ENCODE measurements at places on chromosomes 16 and 17.
A peak's percentile ranks its signal among the peaks of the same experiment; 100 is the strongest.

- no peak for DNase-seq
Observed at GRCh38 chr17:56593646-56594319, at the start of gene NOG. NOG (plus strand) TSS chr17:56593699; CDS start chr17:56594224, 525 bp downstream.

DNA sequence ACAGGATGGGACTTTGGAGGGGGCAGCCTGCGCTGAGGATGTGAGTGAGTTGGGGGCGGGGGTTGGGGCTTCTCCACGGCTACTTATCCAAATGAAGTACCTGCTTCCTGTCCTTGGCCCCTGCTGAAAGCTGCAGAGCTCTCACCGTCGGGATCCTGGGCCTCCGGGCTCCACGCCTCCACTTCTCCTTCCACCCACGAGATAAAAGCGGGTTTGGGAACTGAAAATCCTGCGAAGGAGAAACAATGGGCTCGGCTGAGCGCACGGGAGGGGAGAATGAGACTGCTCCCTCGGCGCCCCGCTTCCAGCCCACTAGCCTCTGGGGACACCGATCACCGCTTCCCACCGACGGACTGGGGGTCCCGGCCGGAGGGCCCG is 486 bp downstream of the ZNF785 start:
- DNase-seq, result peak; percentile 16

DNA sequence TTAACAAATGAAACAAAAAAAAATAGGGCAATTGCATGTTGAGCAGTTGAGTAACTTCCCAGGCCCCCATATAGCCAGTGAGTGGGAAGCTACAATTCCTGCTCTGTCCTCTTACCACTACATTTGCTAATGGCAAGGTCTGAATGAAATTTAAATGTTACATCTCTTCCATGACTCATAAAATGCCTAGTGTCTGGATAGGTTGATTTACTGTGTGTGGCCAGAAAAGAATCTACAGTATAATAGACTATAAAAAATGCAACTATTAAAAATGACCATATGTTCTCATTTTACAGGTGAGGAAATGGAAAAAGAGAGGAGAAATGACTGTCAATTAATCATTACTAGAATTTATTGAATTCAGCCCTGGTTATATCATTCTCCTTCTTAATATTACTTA is 1199.3 kb downstream of the CDH11 start:
- peak; percentile 84 for DNase-seq

- DNase-seq, result no peak
Observed at GRCh38 chr17:63653050-63653449, 30.8 kb downstream of the MAP3K3 start.

- no peak for DNase-seq
Observed at GRCh38 chr17:28533091-28533807, 19.2 kb downstream of the UNC119 start.

GRCh38 chr17:21512307-21513011 is 136.3 kb downstream of the KCNJ12 start:
- DNase-seq, result no peak

DNA sequence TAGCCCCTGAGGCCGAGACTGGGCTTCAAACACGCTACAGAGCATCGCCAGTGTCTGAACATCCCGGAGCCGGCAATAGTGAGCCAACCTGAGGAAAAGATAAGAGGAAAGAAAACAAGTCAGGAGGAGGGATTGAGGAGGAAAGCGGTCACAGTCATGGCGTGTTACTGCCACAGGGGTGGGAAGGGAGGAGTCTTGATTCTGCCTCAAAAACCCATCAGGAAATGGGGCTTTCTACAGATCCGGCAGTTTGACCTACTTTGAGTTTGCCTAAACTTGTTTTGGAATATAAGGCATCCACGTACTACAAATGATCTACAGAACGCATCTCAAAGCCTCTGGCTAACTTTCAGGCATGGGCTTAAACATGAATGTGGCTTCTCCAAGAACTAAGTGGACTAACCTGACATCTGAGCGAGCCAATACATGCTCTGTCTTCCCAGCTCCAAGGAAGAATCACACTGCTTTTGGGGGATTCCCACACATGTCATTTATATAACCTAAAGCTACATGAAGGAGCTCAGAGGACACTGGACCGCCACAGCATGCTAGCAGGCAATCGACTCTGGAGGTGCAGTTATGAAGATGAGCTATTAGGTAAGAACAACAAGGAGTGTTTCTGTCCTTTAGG is 96.6 kb downstream of the WDR59 start:
- no peak for DNase-seq

DNA sequence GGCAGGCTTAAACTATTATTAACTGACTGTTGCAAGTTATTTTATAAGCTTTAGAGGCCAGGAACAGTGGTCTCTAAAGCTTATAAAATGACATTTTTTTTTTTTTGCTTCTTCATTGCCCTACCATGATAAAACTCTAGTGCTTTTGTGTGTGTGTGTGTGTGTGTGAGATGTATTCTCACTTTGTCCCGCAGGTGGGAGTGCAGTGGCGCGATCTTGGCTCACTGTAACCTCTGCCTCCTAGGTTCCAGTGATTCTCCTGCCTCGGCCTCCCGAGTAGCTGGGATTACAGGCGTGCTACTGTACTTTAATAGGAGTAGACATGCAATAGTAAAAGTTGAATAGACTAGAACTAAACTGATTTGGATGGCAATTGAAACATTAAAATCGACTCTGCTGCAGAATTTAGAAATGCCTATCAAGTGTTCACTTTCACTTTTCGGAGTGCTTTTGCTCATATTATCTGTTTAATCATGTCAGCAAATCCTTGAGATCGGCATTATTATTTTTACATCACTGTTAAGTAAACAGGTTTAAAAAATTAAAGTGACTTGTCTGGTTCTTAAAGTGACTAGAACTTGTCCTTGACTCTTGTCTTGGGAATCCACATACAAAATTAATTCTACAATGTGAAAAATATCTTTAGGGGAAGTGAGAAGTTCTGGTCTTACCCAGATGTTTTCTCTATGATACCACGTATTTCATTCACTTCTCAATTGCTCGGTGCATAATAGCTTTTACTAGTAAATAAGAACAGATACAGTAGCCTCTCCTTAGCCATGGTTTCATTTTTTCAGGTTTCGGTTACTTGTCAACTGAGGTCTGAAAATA is 8.4 kb upstream of the PCTP start:
- no peak for DNase-seq

DNA sequence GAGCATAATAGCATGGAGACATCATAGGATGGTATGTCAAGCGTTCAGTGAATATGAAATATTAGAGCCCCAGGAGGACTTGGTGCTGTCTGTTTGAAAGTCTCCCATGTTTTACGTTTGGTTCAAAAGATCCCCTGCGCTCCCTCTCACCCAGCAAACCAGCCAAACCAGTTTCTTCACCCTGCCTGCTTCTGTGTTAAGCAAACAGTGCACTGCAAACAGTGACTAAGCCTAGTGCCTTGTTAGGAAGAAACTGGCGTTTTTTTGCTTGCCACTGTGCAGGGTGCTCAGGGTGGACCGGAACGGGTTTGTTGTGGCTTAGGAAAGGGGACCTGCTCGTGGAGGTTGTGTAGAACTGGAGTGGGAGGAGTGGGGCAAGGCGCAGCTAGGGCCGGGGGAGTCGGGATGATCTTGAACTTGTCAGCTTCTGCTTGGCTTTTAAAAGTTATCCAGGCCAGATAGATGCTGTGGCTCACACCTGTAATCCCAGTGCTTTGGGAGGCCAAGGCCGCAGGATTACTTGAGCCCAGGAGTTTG is 7.7 kb downstream of the CDH1 start:
- DNase-seq, result no peak

GRCh38 chr16:83615953-83616350 is 191.8 kb upstream of the HSBP1 start:
- peak; percentile 22 for DNase-seq

GRCh38 chr16:88719933-88720296 is 13.6 kb downstream of the CTU2 start:
- DNase-seq, result no peak

DNA sequence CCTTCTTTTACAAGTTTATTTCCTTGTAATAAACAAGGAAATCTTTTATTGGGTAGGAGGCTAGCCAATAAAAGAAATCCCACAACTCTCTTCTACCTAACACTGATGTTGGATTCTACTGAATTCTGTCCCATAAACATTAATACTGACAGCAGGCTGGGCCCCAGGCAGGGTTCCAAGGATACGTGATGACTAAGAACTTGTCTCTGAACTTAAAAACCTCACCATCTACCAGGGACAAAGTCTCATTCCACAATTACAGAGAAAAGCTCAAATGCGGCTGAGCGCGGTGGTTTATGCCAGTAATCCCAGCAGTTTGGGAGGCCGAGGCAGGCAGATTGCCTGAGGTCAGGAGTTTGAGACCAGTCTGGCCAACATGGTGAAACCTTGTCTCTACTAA is 64.9 kb downstream of the ARHGAP17 start:
- DNase-seq, result peak; percentile 68

GRCh38 chr17:60435244-60436167 is 13.2 kb downstream of the CHCT1 start:
- peak; percentile 91 for DNase-seq

GRCh38 chr17:7296189-7296861 is 1.9 kb upstream of the YBX2 start:
- peak; percentile 70 for DNase-seq

DNA sequence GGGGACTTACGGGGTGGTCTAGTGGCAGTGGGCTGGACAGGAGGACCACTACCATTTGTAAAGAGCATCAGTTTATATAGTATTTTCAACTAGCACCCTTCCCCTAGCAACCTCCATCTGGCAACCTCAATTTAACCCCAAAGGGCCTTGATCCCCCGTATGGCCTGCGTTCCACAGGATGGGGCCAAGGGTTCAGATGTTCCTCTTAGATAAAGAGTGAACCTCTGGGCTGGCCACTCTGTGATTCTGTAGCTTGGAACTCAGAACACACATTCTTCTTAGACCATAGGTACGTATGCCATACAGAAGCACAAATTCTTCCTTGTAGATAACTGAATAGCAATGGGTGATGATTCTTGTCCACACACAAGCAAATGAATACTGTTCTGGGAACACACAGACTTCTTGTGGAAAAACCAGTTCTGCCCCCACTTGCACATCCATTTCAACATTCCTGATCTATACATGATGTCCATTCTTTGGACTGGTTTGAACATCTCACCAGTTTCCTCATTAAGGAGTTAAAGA is 1.9 kb upstream of the GGA2 start:
- no peak for DNase-seq

DNA sequence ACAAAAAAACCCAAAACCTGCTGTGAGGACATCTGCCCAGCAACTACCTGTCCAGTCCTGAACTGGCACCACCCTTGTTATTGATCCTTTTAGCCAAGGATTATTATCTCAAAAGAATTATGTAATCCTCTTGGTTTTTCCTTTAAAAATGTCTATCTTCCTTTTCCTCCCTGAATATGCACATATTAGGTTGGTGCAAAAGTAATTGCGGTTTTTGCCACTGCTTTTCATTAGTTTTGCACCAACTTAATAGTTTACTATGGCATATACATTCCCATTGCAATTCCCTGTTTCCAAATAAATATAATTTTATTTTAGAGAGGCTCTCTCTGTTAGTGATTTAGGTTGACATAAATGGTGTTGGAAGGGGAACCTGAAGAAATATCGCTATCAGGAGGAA is 51.3 kb downstream of the MPHOSPH6 start:
- DNase-seq, result no peak

DNA sequence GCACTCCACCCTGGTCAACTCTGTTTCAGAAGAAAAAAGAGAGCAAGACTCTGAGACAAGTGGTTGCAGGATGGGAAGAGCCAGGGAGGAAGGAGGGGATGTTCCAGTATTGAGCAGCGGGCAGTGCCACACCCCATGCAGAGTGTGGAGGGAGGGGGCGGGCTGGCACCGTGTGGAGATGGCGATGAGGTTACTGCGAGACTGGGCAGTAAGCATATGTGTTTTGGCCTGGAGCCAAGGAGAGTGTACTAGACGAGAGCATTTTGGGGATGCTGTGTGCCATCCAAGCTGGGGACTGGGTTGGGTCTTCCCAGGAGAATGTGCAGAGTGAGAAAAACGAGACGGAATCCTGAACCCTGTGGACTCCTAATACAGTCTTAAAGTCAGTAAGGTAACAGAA is 3.4 kb downstream of the TBC1D24 start:
- DNase-seq, result no peak

- no peak for DNase-seq
Observed at GRCh38 chr16:17384471-17384870, 86.3 kb downstream of the XYLT1 start.

DNA sequence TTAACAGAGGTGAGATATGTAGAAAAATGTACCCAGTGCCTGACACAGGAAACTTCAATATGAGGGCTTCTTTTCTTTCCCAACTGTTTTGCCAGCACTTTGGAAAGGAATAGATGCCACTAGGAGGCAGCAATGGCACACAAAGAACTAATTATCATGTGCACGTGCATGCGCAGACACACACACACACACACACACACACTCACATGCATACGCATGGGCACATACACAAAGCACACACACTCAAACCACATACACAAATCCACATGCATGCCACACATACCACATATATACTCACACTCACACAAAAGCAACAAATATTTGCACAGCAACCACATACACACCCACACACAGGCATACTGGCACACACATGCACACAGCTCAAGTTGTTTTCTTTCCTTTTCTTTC is 8.8 kb upstream of the CEP112 start:
- DNase-seq, result peak; percentile 81

GRCh38 chr17:41140360-41141131 is at the start of gene KRTAP4-6:
KRTAP4-6 (minus strand) TSS chr17:41140544; CDS start chr17:41140487, 57 bp downstream.
- DNase-seq, result peak; percentile 97

DNA sequence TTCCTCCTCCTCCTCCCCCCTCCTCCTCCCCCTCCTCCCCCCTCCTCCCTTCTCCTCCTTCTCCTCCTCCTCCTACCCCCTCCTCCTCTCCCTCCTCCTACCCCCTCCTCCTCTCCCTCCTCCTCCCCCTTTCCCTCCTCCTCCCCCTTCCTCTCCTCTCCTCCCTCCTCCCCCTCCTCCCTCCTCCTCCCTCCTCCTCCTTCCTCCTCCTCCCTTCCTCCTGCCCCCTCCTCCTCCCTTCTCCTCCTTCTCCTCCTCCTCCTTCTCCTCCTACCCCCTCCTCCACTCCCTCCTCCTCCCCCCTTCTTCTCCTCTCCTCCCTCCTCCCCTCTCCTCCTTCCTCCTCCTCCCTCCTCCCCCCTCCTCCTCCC is 6.6 kb upstream of the PDP2 start:
- no peak for DNase-seq

- peak; percentile 45 for DNase-seq
Observed at GRCh38 chr16:84690088-84690819, 9.5 kb upstream of the USP10 start.

GRCh38 chr16:11542069-11542744 is 44.5 kb downstream of the LITAF start:
- no peak for DNase-seq

Measured in fibroblast of skin of right biceps (primary cell).